Foreskin keratinocyte (primary cell): ENCODE measurements at places on chromosomes 5 and 9.

DNA sequence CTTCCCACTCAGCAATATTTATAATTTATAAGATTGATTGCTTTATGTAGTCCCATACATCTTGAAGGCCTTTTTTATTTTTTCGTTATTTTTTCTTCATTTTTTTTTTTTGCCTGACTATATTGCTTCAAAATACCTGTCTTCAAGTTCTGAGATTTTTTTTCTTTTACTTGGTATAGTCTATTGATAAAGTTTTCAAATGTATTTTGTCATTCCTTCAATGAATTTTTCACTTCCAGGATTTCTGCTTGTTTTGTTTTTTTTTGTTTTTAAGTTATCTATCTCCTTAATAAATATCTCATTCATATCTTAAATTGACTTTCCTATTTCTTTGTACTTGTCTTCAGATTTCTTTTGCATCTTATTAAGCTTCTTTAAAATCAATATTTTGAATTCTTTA is 905.6 kb upstream of the CDH6 start:
- DNase-seq, result no peak

DNA sequence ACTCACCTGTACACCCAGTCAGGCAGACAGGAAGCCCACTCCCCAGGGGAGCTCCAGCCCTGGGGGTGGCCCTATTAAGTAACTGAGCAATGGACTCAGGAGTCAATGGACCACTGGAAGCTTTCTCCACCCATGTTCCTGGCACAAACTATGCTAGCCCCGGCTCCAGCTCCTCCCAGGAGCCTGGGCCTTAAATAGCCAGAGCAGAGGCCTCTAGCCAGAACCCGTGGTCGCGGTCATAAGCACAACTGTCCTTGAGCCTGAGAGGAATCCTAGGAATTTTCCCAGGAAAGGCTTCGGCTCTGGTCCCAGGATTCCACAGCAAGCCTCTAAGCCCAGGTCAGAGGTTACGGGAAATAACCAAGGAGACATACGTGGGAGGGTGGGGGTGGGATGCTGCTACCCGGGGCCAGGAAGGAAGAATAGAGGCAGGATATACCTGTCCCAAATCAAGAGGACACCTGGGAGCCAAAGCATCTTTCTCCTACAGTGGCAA is 5.5 kb downstream of the SEPTIN8 start:
- no peak for DNase-seq

- no peak for DNase-seq
Measured at GRCh38 chr9:31715250-31715649, 669.2 kb upstream of the ACO1 start.

DNA sequence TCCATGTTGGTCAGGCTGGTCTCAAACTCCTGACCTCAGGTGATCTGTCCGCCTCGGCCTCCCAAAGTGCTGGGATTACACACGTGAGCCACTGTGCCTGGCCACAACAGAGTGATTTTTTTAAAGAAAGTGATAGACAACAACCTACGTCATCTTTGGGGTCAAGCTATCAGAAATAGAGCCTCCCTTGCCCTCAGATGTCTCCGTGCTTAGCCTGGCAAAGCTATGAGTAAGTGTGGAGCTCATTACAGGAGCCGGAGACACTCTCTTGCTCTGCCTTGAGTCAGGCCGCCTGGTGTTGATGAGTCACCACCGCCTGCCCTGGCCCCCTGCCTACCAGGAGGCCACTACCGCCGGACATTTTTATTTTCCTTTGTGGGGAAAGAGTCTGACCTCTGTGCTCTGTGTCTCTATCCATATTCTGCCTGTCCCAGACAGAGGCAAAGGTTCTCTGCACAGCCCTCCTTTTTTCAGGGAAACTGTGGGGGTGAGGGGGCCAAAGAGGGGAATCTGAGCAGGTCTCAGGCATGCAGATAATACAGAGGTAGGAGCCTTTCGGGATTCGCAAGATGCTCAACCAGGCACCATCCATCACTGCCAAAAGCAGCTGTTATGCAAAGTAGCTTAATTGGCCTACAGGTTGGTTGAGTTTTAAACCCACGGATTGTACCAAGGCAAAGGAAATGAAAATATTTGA is 123.7 kb upstream of the CPEB4 start:
- DNase-seq, result peak; percentile 70

DNA sequence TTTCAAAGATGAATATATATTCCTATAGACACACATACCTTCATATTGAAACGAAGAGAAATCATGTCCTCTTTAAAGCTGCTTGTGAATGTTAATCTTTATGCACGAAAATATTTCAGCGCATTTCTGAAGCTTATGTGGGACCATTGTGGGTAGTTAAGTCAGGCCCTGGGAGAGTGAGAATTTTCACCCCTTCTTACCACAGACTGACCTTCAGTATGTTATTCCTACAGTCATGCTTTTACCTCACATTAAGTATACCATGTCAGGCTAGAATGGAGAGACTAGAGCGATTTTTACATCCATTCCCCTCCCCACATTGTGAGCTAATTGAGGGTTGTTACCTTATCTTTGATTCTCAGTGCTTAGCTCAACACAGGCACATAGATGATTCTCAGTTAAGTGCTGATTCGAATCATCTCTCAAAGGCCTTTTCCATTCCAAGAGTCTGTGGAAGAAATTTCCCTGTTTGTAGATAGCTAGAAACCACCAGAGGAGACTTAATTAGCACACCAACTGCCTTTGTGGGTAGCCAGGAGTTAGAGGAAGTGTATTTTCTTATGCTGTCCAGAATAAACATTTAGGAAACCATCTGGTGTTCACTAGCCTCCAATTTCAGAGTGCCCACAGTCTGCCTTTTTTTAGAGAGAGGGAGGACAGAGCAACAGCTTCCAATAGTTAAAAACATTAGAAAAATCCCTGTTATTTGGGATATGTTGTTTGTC is 110.5 kb downstream of the MEGF10 start:
- no peak for DNase-seq

GRCh38 chr5:151154931-151155774 is 2.4 kb downstream of the ANXA6 start:
- no peak for DNase-seq

- no peak for DNase-seq
Measured at GRCh38 chr5:66633754-66634153, 37.6 kb downstream of the MAST4 start.

DNA sequence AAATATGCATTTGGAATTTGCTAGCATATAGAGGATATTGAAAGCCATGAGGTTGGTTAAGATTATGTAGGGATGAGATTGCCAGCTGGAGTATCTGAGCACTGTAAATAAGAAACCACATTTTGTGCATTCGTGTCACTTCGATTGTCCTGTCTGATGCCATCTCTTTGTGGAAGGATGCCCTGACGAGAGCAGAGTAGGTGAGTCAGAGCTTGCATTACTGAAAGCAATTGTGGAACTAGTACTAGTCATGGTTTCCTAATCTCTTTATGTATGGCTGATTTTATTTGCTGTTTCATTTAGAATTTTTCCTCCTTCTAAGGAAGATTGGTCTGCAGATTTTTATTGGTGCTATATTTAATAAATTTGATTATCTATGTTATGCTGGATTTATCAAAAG is 14.5 kb upstream of the TAS2R1 start:
- DNase-seq, result peak; percentile 42

DNA sequence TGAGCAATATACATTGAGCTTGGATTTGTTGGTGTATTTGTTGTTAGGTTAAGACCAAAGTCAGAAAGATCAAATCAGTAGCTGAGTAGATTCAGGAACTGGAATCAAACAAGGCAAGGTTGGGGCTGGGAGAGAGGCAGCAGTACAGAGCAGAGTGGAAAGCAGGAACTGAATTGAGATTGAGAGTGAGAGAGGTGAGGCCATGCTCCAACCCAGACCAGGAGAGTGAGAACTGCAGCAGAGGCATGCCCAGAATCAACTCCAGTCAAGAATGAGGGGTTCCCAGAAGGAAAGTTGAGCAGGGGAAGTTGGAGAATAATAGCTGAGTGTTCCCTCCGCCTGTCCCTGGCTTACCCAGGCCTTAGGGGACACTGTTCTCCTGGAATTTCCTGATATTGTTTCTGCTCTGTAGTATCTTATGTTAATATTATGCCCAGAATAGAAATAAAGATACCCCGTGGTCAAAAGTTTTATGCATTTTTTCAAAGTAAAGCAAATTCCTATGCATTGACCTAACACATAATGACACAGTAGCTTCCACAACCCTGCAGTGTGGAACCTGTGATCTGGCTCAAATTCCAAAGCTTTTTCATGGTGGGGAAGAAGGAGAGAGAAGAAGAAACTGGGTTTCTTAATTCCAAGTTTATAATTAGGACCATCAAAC is 82.7 kb downstream of the SV2C start:
- DNase-seq, result no peak

DNA sequence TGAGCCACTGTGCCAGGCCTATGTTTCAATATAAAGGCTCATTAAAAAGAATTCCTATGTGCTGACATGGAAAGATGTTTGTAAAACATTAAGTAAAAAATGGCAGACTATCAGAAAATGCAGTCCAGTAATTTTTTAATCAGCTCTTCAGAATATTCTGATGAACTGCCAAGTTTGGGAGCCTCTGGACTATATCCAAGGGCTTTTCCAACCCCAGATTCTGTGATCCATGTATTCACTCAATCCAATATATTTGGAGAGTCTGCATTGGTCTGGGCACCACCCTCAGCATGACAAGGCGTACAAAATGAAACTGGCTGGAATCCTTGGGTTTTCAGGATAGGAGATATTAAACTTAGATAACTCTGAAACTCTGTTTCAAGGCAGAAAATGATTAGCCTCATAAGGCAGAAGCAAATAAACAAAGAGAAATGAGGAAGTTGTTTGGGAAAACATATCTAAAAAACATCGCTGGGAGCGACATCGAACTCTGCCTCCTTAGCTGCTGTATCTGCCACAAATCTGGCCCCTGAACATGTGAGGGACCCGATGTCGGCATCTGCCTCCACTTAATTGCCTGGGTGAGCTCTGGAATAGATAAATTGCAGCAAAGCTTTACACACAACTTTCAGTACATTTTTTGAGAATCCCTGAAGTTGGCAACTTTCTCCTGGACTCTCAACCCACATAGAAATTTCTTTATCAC is 14.4 kb downstream of the PDE6A start:
- no peak for DNase-seq

GRCh38 chr5:97151370-97151769 is 9.0 kb upstream of the LIX1 start:
- no peak for DNase-seq

GRCh38 chr9:102779356-102779755 is 215.8 kb upstream of the CYLC2 start:
- no peak for DNase-seq

DNA sequence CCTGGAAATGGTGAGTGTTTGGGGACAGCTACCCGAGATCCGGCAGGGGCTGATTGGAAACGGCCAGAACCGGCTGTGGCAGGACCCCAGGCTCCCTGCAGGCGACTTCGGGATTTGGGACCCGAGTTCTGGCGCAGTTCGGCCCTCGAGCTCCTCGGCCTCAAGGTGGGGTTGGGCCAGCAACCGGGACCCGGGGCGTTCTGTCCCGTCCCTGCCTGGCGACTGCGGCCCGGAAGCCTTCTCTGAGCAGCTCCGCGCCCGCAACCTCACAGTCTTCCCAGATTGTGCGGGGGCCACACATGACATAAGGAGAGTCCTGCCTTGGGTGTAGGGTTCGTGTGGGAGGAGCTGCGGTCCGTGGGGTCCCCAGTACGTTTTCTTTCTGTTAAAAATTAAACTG is 23.2 kb upstream of the NEURL1B start:
- no peak for DNase-seq

DNA sequence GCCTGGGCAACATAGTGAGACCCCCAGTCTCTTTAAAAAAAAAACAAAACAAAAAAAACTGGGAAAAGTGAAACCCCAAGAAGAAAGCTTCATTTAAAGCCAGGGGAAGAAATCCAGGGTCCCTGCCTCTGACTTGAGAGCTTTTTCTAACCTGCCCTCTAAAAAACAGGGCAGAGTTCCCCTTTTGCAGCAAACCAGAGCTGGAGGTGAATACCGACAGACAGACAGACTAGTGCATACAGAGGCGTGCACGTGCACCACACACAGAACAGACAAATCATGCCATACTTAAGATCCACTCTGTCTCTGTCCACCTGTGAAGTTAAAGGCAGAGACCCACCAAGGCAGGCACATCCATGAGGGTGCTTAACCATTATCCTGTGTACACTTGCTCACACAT is 11.7 kb upstream of the AQP3 start:
- no peak for DNase-seq

GRCh38 chr5:39169081-39169480 is 50.3 kb downstream of the FYB1 start:
- no peak for DNase-seq

DNA sequence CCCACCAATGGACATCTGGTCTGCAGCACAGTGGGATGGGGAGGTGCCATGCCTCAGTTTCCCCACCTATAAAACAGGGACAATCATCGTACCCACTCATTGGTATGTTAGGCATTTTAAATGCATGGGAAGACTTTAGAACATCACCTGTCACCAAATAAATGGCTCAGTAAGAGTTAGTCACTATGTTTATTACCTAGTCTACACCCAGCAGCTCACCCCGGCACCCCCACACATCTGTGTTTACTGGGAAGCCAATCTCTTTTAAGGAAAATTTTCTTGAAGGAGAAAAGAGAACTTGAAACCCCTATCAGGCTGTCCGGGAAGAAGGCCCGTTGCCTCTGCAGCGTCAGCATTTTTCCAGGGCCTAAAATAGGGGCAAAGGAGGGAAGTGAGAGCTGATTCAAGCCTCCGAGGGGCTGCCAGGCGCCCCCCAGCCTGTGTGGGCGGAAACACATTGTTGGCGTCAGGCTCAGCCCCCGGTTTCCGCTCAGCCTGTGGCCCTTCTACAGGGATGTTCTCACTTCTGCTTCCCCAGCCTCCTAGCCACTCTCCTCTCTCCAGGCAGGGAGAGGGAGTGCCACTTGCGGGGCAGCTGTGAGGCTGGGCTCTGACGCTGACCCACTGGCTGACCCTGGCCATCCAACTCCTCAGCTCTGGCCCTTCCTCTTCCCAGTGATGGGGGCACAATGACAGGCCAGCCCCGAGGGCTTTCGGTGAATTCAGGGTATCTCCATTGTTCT is 4.6 kb downstream of the CSF1R start:
- DNase-seq, result no peak

DNA sequence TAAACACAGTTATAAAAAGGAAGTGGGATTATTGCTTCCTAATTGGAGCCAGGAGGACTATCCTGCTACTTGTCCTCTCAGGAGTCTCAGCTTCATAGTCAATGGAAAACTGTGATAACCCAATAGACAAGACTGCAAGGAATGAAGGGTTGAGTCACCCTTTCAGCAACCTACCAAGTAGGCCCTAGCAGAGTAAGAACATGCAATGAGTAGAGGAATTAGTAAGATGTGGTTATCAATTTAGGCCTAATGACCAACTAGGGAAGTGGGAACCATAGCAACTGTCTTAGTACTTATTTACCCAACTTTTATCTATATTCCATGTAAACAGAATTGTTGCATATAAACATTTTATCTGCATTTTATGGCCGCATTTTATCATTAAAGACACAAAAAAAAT is 310.1 kb downstream of the RFX3 start:
- DNase-seq, result no peak

DNA sequence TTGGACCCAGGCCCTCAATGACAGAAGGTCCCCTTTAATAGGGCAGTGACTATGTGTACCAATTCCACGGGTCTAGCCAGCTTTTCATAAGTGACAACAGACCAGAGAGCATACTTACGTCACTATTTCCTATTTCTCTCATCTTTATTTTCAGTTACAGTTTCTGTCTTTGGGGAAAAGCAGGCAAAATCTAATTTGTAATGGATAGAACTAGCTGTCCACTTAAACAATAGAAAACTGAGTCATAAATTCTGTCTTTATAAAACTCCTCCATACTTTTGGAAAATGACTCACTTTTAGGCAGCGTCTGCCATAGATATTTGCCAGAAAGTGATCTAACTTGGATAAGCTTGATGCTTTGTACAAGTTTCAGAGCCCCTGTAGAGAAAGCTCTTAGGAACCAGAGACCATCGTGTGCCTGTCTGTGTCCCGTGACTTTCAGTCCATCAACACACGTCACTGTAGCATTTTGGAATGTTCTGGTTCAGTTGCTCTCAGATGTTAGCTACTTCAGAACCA is 101.9 kb downstream of the F2RL2 start:
- peak; percentile 66 for DNase-seq
